ENCODE measurements at places on chromosomes 16 and 17. TPM values are rescaled to one million over a fixed set of nuclear protein-coding genes. Genes with fewer than 3 reads are reported as not detected.

DNA sequence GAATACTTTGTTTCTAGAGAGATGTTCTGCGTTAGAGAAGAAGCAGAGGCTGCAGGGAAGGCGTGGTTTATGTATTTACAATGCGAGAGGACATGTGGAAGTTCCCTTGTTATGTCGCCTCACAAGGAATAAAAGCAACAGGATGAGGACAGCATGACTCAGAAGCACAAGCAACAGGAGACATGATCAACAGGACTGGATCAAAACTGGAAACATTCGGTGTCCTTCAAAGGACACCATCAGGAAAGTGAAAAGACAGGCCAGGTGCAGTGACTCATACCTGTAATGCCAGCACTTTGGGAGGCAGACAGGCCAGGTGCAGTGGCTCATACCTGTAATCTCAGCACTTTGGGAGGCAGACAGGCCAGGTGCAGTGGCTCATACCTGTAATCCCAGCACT, 52.6 kb downstream of the CCDC57 start:
- DNase-seq = no peak

DNA sequence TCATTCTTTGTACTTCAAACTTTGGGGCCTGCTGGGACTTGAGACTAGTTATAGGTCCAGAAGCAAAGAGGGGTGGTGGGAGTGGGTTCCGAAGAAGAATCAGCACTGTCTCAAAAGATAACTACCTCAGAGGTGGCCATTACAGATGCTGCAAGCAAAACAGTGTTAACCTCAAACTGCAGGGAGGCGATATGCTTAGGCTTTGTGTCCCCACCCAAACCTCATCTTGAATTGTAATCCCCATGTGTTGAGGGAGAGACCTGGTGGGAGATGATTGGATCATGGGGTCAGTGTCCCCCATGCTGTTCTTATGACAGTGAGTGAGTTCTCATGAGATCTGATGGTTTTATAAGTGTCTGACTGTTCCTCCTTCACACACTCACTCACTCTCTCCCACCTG, 545.3 kb downstream of the XYLT1 start:
- no peak for DNase-seq

- no peak for DNase-seq
Observed at GRCh38 chr16:3027489-3027795, 3.6 kb downstream of the THOC6 start.

- DNase-seq = peak; percentile 35
Observed at GRCh38 chr16:24834459-24835335, 11.1 kb upstream of the SLC5A11 start.

- DNase-seq = peak; percentile 37
Observed at GRCh38 chr16:24610416-24610755, 71.0 kb downstream of the RBBP6 start.

- peak; percentile 94 for DNase-seq
Observed at GRCh38 chr17:7014261-7014994, 2.0 kb downstream of the RNASEK start.

BICDL2 gene
- total RNA-seq = not detected

GP1BA gene
- not detected for total RNA-seq

MRPS23 gene
- total RNA-seq = 30.2 TPM

KRT20 gene
- not detected for total RNA-seq

All from frontal cortex (tissue), 4 donors.